ENCODE measurements at places on chromosomes 2 and 18. TPM values are rescaled to one million over a fixed set of nuclear protein-coding genes. Genes with fewer than 3 reads are reported as not detected.
A peak's percentile ranks its signal among the peaks of the same experiment; 100 is the strongest.

Gene CNGA3
- total RNA-seq: not detected

Gene REG3G
- not detected for total RNA-seq

Gene KIAA2012
- total RNA-seq: not detected

Gene TUBA4B
- total RNA-seq: not detected

Gene RND3
- total RNA-seq: 62.6 TPM

Gene DAPL1
- not detected for total RNA-seq

Gene CTLA4
- total RNA-seq: not detected

Gene CAVIN2
- total RNA-seq: not detected

Gene ZNF804A
- not detected for total RNA-seq

Gene ITM2C
- total RNA-seq: 302 TPM

Gene FKBP1B
- 59.7 TPM for total RNA-seq

- no peak for DNase-seq
These were observed 109.4 kb downstream of the NRXN1 start for GRCh38 chr2:50922506-50922905.

GRCh38 chr2:180368881-180369280 lies 361.8 kb upstream of the CWC22 start:
- DNase-seq: no peak

- DNase-seq: peak; percentile 45
These were observed 138.8 kb downstream of the MCFD2 start for GRCh38 chr2:46776687-46777327.

- peak; percentile 24 for DNase-seq
These were observed 15.2 kb downstream of the MFSD2B start for GRCh38 chr2:24024996-24025663.

DNA sequence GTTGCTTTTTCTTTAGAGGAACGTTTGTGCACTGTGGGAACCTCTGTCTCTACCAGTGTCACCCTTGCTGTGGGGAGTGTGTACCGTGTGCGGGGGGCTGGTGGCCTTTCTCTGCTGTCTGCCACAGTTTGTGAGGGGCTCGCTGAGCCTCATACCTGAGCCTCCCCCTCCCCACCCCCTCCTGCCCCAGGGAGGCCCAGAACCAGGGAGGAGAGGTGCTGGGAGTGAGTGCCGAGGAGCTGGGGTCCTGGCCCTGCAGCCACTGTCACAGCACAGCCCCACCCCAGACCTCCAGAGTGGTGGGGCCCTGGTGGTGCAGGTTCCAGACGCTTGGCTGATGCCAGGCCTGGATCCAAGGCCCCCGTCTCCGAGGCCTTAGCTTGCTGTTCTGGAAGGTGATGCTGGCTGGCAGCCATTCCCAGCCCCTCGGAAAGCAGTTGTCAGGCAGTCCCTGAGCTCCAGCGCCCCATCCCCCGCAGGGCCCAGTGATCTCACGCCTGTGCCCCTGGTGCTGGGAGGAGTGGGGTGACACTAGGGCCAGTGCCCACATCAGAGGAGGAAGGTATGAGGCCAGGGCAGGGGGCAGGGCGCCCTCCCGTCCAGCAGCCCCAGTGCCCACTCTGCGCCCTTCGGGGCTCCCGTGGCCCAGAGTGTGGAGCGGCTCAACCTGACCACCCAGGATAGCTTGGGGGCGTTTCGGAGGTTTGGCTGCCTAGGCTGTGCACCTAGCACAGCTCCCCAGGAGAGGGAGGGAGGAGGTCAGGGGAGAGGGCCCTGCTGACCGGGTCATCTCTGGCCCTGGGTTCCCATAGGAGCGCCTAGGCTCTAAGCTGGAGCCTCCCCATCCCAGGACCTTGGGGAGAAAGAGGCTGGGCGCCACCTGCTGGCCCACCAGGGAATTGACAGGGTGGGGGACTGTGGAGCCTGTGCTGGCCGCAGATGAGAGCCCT lies 53.0 kb upstream of the ALPP start:
- peak; percentile 73 for DNase-seq

GRCh38 chr2:229689307-229689839 lies 25.0 kb downstream of the DNER start:
- no peak for DNase-seq

DNA sequence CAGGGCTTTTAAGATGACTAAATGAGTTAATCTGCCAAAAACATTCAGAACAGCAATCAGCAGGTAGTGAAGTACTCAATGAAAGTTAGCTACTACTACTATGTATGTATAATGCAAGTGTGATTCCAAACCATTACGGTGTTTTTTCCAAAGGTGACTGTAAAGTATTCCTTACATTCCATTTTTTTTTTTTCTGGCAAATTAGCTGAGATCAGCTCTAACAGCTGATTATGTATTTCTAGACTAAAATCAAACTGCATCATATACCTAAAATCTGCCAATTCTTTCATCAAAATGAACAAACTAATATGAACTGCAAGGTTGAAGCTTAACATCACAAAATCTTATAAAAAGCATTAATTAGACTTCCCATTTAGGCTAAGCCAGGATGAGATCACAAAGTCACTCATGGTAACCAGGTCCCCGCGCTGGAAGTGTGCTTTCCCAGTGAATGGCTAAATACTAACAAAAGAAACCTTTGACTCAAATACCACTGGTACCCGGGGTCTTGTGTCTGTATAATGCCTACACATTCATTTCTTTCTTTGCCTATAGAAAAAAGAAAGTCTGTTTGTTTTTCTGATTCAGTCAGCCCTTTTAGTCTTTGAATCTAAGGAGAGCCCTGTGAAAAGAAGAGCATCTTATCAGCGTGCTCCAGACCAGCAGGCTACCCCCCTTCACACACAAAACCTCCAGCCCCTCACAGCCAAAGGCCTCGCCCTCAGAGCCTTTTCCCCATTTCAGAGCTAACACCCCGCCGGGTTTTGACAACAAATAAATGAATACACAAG lies 88.3 kb downstream of the RBMS1 start:
- no peak for DNase-seq

GRCh38 chr2:46836295-46837111 lies 79.1 kb downstream of the MCFD2 start:
- no peak for DNase-seq

DNA sequence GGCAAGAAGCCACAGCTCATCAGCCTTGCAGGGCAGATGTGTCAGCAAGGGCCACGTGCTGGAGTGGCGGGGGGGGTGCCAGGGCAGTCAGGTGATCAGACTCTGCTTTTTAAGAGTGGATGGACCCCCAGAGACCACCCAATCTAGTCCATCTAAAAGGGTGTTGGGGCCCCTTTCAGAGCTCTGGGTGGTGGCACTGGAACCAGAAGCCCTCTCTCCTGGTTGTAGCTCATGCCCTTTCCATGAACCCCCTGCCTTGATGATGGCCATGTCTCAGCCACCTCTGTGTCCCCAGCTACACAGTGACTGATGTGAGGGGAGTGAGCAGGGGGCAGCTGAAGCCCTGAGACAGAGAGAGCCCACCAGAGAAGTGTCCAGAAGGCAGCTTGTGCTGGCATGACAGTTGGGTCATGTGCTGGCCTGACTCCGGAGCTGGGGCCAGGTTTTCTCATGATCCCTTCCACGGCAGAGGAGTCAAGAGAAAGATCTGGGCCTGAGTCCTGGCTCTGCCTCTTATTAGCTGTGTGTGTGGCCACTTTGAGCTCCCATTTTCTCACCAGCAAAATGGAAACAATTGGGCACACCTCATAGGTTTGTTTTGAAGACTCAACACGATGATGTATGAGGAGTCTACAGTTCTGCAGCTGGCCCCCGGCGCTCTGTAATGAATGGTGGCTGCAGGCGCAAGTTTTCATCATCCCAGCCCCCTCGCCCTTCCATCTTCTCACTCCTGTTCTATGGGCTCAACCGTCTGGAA lies 195.7 kb downstream of the ZFP36L2 start:
- no peak for DNase-seq

DNA sequence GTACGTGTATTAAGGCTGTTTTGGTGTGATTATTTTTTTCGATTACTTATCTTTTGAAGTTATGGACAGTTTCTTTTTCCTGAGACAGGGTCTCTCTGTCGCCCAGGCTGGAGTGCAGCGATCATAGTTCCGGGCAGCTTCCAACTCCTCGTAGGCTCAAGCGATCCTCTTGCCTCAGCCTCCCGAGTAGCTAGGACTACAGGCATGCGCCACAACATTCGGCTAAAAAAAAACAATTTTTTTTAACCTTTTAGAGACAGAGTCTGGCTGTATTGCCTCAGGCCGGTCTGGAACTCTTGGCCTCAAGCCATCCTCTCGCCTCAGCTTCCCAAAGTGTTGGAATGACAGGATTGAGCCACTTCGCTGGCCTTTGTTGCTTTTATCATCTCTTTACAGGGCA lies 945 bp downstream of the HAT1 start:
- no peak for DNase-seq

DNA sequence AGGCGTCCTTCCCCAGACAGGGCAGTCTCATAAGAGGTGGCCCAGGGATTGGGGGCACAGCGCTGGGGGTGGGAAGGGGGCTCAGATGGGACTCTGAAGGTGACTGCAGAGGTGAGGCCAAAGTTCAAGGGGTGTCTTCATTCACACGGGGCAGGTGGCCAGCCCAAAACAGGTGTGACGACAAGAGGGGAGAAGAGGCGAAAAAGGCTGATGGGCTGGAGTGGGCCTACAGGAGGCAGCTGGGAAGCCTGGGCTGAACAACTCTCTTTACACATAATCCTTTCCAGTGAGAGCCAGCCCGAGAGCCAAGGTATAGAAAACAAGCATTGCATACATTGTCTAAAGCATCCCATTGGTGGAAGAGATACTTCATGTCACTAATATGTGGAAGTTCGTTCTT lies 130.9 kb upstream of the ASB18 start:
- DNase-seq: no peak

GRCh38 chr2:74690571-74690970 lies 36.5 kb downstream of the SEMA4F start:
- DNase-seq: no peak

- DNase-seq: no peak
These were observed 768.9 kb downstream of the SLC4A3 start for GRCh38 chr2:220396287-220396686.

DNA sequence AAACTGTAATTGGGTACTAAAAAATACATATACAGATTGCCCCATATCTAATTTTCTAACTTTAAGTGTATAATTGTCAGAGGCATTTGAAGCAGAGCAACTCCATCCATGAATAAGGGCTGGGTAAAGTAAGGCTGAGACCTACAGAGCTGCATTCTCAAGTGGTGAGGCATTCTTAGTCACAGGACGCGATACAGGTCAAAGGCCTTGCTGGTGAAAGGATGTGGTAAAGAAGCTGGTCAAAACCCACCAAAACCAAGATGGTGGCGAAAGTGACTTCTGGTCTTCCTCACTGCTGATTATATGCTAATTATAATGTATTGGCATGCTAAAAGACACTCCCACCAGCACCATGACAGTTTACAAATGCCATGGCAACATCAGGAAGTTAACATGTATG lies 50.0 kb downstream of the SLC8A1 start:
- DNase-seq: no peak

DNA sequence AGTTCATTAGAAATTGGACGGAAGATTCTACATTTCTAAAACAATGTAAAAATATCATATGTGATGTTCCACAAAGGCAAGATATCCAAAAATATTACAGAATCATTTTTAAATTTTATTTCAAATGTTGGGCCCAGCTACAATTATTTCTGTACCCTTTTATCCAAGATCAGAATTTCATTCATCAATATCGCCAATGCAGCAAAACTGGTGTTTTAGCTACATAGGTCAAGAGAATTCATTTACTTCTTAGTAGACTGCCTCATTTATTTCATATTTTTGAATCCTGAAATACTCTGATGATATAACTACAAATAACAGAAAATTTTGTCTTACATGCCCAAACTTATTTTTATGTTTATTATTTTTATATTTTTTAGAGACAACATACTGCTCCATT lies 143.1 kb downstream of the CMPK2 start:
- no peak for DNase-seq

- no peak for DNase-seq
These were observed 29.4 kb upstream of the REEP1 start for GRCh38 chr2:86366651-86367498.

DNA sequence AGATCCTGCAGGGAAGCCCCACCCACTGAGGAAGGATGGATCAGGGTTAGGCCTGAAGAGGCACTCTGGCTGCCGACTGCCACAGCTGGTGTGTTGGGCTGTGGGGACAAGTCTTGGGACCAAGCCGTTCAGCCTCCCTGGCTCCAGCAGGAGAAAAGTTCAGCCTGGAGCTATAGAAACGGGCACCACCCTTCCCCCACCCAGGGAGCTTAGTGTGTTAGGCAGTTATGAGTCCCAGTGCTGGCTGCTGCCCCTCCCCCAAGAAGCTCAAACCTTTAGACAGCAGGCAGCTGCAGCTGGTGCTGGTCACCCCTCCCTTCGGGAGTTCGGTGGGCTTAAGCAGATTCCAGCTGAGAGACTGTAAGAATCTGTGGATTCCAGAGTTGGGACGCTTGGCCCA lies 447.1 kb upstream of the HS6ST1 start:
- peak; percentile 27 for DNase-seq

- DNase-seq: no peak
These were observed 6.1 kb downstream of the STK25 start for GRCh38 chr2:241502281-241502680.

DNA sequence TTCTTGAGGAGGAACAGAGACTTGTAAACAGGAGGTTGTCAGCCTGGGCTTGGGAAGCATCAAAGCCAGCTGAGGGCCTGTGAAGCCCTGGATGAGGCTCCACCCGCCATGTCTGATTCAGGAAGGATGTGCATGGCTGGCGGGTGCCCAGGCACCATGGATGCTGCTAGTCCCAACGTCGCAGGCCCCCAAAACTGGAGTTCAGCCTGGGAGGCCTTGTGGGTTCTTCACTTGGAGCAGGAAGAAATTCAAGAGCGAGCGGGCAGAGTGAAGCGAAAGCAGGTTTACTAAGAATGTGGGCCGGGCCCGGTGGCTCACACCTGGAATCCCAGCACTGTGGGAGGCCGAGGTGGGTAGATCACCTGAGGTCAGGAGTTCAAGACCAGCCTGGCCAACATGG lies 12.1 kb upstream of the PXDN start:
- DNase-seq: no peak
